GM18507 (cell line): ENCODE measurements at places on chromosomes 5 and 9.

- no peak for DNase-seq
Measured at GRCh38 chr9:124347968-124348358, 67.3 kb downstream of the PSMB7 start.

GRCh38 chr5:96856371-96856770 is 19.9 kb upstream of the ERAP2 start:
- no peak for DNase-seq

DNA sequence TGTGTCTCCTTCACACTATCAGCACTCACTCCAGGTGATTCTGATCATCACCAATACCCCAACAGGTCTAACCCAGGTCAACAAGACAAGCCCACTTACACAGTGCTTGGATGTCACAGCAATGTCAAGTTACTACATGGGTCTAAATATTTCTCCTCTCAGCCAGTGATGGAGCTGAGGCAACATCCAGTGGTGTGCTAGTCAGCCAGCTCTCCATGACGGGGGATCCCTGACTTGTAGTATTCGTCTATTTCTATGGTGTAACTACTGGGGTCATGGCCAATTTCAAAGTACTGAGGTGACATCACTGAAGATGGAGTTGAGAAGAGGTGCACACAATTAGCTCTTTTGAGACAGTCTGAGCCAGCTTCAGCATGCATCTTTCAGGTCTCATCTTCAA is 31.1 kb downstream of the ADRB2 start:
- DNase-seq, result no peak

GRCh38 chr9:105392531-105392930 is 55.3 kb upstream of the FSD1L start:
- no peak for DNase-seq

DNA sequence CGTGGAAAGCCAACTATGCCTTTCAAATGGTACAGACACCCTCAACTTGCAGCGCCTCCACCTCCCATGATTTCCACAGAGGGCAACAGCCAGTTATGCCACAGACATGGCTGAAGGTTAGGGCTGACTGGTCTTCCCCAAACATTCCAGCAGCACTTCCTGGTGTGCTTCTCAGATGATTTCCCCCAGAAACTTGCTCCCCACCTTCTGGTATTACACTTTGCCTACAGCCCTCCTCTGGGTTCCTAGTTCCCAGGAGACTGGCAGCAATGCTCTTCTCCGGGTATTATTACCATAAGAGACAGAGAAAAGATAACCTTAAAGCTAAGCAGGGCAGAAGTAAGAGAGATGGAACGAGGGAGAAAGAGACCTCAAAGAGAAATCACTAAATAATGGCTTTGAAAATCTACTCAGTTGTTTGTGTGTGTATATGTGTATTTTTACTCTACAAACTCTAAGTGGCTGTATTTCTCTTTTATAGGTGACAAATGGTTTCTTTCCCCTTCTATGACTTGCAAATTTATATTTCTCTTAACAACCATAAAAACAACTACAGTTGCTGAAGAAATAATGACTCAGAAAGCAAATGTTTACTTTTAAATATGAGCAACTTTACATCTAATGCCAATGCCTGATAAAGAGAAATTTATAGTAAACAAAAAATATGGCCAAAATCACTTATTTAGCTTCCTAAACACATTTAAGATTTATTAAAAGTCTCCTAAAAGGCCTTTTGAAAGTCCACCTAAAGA is 133.8 kb downstream of the PDE4D start:
- no peak for DNase-seq

DNA sequence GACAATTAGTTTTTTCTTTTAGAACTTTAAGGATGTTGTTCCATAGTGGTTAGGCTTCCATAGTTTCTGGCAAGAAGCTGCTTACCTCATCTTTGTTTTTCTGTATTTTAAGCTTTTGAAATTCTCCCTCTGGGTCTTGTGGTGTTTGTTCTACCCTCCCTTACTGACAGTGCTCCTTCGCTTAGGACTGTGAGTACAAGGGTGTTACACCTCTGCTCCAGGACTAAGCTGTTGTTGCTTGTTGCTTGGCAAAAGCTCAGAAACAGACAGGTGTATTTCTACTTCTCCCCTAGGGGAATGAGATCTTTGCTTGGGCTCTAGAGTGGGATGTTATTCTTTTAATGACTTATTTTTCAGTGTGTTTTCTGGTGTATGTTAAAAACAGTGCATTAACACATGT is 225.2 kb downstream of the WDR70 start:
- DNase-seq, result no peak

- DNase-seq, result no peak
Measured at GRCh38 chr5:1443171-1443570, 2.1 kb downstream of the SLC6A3 start.

- no peak for DNase-seq
Measured at GRCh38 chr9:38689678-38690077, 30.3 kb downstream of the FAM240B start.

DNA sequence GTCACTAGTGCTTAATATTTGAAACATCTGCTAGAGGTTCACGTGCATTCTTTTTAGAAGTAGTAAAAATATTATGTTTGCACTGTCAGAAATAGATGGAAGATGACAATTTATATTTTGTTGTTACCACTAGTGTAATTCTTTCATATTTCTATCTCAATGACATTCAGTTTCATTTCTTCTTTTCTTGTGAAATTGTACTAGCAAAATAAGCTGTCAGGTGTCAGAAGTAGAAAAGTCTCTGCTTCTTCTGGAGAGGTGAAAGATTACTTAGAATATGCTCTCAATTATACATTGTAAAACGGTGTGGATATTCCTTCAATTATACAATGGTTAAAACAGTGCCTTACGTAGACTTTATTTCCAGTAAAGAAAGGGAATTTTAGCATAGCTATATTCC is 395.4 kb downstream of the CSNK1G3 start:
- DNase-seq, result no peak

DNA sequence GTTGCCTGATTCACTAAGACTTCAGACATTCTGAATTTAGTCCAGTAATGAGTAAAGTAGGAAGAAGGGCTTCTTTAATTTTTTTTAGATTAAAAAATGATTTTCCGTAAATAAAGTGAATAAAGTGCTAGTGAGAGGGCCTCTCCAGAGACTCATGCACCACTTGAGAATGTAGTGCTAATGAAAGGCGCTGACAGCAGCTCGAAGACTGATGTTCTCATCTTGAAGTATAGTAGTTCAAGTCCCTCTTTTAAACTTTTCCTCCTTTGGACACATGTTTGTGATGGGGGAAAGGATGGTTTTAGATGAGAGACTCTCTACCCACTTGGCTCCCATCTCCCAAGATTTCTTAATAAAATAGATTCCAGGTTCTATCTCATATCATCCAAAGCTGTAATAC is 48.5 kb downstream of the G3BP1 start:
- no peak for DNase-seq

GRCh38 chr9:98854266-98854665 is 46.8 kb downstream of the GALNT12 start:
- DNase-seq, result no peak

- no peak for DNase-seq
Measured at GRCh38 chr9:120446671-120447070, 133.3 kb downstream of the CDK5RAP2 start.

DNA sequence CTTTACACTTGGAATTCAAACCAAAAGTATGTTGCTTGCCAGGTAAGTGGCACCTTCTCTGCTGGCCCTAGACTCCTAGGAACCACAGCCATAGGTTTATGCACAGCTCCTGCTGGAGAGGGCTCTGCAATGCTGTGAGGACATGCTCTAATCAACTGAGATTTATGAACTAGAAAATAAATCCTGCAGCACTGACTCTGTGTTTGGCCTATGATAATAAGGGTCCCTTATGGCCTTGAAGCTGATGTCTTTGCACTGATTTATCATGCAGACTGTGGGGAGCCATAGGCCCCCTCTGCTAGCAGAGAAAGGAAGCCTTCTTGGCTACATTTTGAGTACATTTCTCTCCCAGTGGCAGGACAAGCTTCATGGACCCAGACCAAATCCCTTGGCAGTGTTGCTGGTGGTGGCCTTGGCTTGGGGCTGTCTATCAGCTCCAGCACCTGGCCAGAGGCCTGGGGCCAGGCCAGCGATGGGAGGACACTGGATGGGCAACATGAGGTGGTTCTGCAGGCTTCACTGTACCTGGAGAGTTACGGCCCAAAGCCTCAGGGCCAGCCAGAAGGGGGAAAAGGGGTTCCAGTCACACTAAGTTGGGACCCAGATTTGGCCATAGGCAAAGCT is 178.0 kb downstream of the SEMA6A start:
- DNase-seq, result no peak

DNA sequence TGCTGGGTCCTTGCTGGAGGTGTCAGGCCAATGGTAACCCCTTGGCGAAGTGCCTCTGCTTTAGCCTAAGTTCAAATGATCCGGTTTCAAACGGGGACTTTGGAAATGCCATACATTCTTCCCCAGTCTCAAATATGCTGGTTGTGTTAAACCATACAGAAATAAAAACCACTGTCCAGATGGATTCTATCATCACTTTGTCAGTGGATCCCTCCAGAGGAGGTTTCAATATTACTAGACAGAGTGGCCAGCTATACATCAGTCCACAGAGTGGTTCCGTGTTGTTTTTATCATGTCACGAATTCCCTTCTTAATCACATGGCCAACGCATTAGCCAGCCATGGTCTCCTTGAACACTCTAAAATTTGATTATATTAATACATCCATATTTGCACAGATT is 7.3 kb upstream of the RANBP17 start:
- DNase-seq, result no peak

- no peak for DNase-seq
Measured at GRCh38 chr5:59799668-59800346, 93.7 kb downstream of the PDE4D start.

GRCh38 chr5:176888016-176888864 is 10.9 kb downstream of the HK3 start:
- DNase-seq, result no peak

GRCh38 chr9:2127486-2127885 is 112.3 kb downstream of the SMARCA2 start:
- no peak for DNase-seq

DNA sequence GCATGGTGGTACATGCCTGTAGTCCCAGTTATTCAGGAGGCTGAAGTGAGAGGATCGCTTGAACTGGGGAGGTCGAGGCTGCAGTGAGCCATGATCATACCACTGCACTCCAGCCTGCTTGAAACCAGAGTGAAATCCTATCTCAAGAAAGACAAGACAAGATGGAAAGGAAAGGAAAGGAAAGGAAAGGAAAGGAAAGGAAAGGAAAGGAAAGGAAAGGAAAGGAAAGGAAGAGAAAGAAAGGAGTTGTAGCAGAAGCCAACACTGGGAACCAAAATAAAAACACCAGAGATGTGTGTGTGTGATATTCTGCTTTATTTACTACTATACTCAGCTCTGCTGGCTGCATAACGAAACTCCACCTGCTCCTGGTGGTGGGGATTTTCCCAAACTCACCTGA is 115.3 kb downstream of the DRD1 start:
- no peak for DNase-seq

DNA sequence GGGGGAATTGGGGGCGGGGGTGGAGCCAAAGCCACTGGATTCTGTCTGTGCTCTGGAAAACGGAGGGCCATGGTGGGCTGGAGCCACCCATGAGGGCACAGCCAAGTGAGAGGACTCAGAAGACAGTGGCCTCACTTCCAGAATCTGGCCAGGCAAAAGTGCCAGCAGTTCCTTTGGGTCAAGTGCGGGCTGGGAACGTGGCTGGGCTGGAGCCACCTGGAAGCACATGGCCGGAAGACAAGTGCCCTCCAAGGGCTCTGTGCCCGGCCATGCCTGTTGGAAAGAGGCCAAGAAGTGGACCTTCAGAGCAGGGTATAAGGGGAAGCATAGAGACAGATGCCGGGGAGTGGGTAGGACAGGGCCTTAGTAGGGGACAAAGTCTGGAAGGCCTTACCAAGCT is 11.7 kb upstream of the SH3PXD2B start:
- DNase-seq, result no peak

DNA sequence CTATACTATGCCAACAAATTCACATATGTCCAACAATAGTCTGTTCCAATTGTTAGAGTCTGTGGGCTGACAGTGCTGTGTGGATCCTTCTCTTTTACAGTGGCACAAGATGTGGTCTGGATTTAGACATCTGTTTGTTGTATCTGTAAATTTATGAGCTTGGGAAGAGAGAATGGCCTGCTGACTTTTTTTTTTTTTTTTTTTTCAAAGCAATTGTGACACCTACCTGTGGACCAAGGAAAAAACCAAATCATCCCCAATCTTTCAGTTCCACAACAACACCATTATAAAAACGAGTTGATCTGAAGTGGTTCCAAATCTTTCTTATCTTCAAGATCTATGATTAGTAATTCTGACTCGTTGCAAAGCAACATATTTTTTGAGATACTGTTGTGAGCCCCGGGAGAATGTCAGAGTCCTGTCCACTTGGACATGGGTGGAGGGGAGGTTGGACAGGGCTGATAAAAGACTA is 4.9 kb downstream of the IRX2 start:
- DNase-seq, result no peak

DNA sequence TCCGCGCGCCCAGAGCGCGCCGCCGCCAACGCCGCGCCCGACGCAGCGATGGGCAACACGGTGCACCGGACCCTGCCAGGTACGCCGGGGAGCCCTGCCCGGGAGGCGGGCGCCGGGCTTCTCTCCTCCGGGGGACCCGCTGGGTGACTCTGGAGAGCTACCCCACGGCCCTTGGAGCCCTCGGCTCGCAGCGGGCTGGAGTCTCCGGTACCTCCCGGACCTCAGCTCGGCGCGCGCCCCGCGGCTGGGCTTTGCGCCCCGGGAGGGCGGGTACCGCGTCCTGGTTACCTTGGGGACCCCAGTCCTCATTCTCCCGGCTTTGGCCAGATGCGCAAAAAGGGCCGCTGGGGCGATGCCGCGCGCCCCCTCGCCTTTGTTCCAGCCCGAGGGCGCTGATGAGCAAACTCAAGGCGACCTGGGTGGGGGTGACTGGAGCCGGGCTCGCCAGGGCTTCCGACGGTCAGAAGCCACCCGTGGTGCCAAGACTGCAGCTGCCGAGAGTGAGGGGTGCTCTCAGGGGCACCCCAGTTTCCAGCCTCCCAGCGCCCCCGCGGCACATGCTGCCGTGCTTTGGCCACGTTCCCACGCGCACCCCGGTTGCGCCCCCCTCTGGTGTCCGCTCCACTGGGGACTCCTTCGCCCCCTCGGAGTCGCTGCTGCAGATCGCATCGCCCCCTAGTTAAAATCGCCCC is 442 bp downstream of the NEURL1B start:
- no peak for DNase-seq

- DNase-seq, result no peak
Measured at GRCh38 chr9:74107692-74108091, 389.4 kb upstream of the RORB start.

DNA sequence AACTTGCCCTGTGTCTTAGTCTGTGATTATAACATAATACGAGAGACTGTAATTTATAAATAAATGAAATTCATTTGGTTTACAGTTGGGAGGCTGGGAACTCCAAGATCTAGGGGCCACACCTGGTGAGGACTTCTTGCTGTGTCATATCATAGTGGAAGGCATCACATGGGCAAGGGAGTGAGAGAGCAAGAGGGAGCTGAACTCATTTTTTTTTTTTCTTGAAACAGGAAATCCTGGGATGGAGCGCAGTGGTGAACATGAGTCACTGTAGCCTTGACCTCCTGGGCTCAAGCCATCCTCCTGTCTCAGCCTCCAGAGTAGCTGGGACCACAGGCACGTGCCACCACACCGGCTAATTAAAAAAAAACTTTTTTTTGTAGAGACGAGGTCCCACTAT is 7.2 kb downstream of the MLANA start:
- DNase-seq, result no peak
